ENCODE measurements at places on chromosomes 7 and 10. TPM values are rescaled to one million over a fixed set of nuclear protein-coding genes. Genes with fewer than 3 reads are reported as not detected.
A peak's percentile ranks its signal among the peaks of the same experiment; 100 is the strongest.

- no peak overlapping the region for H3K27ac ChIP-seq
- no peaks in the 10 kb centered on the region for H3K36me3 ChIP-seq
- H3K27me3 ChIP-seq = no peaks in the 10 kb centered on the region
- no peaks in the 10 kb centered on the region for H3K4me1 ChIP-seq
- DNase-seq = no peak
Observed at GRCh38 chr7:95101422-95101821, 194.0 kb downstream of the PPP1R9A start.

DNA sequence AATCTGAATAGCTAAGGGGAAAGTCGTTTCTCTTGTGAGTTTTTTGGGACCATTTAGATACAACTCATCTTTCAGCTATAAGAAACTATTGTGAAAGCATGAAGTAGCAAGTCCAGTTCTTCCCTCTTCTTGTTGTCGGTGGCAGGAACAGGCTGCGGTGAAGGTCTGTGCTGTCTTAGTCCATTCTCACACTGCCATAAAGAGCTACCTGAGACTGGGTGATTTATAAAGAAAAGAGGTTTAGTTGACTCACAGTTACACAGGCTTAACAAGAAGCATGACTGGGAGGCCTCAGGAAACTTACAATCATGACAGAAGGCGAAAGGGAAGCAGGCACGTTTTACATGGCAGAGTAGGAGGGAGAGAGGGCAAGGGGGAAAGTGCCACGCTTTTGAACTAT is 261.8 kb downstream of the GATA3 start:
- H3K4me1 ChIP-seq = no peaks in the 10 kb centered on the region
- H3K27me3 ChIP-seq = no peaks in the 10 kb centered on the region
- H3K27ac ChIP-seq = no peak overlapping the region
- H3K36me3 ChIP-seq = no peaks in the 10 kb centered on the region

- H3K4me3 ChIP-seq = peak overlapping the region; percentile 75
- peaks cover 57% of the 10 kb centered on the region for H3K36me3 ChIP-seq
- H3K27ac ChIP-seq = peak overlapping the region; percentile 56
- no peak for DNase-seq
- H3K27me3 ChIP-seq = no peaks in the 10 kb centered on the region
Observed at GRCh38 chr7:99392659-99393354, 15.6 kb downstream of the PDAP1 start.

GRCh38 chr7:107581387-107582013 is 1.5 kb downstream of the BCAP29 start:
- peaks cover 19% of the 10 kb centered on the region for H3K36me3 ChIP-seq
- H3K4me3 ChIP-seq = peak overlapping the region; percentile 88
- H3K4me1 ChIP-seq = peaks cover 39% of the 10 kb centered on the region

DNA sequence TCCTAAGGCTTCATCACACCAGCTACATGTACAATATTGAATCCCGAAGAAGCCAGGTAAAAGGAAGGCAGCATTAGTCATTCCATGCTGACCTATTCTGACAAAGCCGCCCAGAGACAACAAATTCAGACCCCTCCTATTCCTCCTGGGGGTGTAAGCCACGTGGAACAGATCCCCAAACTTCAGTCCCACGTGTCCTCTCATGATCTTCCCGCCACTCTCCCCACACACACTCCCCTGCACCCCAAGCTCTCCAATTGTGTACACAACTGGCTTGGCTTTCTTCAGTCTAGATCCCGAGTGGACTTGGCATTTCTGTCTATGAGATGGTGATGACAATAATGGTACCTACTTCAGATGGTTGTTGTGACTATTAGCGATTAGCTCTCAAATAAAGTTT is 8.6 kb downstream of the PDE6C start:
- H3K27ac ChIP-seq = no peak overlapping the region
- H3K27me3 ChIP-seq = no peaks in the 10 kb centered on the region
- no peaks in the 10 kb centered on the region for H3K4me1 ChIP-seq
- no peaks in the 10 kb centered on the region for H3K36me3 ChIP-seq

DNA sequence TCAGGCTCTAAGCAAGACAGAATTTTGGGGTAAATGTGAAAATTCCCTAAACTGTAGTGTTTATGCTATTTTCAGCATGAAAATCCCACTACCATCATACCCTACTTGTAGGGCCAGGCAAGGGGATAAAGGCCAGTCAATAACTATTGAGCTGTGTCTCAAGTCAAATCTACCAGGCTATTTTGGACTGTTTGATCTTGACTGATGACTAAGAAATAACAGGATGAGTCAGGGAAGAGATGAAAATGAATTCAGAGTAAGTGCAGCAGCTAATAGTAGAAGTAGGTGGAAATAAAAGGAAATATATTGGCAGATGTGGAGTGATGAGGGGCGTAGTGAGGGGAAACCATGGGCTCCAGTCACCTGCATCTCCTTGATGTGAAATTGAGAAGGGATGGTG is 225.8 kb upstream of the PHYHIPL start:
- no peaks in the 10 kb centered on the region for H3K36me3 ChIP-seq
- no peak overlapping the region for H3K4me3 ChIP-seq
- DNase-seq = no peak

GRCh38 chr10:130994845-130995244 is 316.7 kb downstream of the TCERG1L start:
- H3K4me1 ChIP-seq = no peaks in the 10 kb centered on the region
- no peaks in the 10 kb centered on the region for H3K36me3 ChIP-seq
- H3K27me3 ChIP-seq = no peaks in the 10 kb centered on the region
- DNase-seq = no peak
- H3K4me3 ChIP-seq = no peak overlapping the region
- H3K27ac ChIP-seq = no peak overlapping the region

The HYAL4 gene
- total RNA-seq = not detected

The ARHGAP22 gene
- 15.4 TPM for total RNA-seq

- no peaks in the 10 kb centered on the region for H3K4me1 ChIP-seq
- H3K27ac ChIP-seq = no peak overlapping the region
- no peak overlapping the region for H3K4me3 ChIP-seq
- DNase-seq = no peak
- H3K36me3 ChIP-seq = no peaks in the 10 kb centered on the region
- no peaks in the 10 kb centered on the region for H3K27me3 ChIP-seq
Observed at GRCh38 chr7:34048445-34048844, 143.1 kb downstream of the BMPER start.

The LOXL4 gene
- total RNA-seq = 15.4 TPM

- H3K27ac ChIP-seq = no peak overlapping the region
- H3K27me3 ChIP-seq = no peaks in the 10 kb centered on the region
- no peak overlapping the region for H3K4me3 ChIP-seq
- no peak for DNase-seq
- no peaks in the 10 kb centered on the region for H3K36me3 ChIP-seq
Observed at GRCh38 chr7:77254429-77254828, 54.8 kb upstream of the FGL2 start.

GRCh38 chr10:130371156-130371555 is 235.0 kb downstream of the GLRX3 start:
- H3K4me1 ChIP-seq = no peaks in the 10 kb centered on the region
- DNase-seq = no peak
- no peak overlapping the region for H3K4me3 ChIP-seq
- no peaks in the 10 kb centered on the region for H3K36me3 ChIP-seq

- no peak for DNase-seq
- H3K4me1 ChIP-seq = peaks cover 12% of the 10 kb centered on the region
- H3K4me3 ChIP-seq = peak overlapping the region; percentile 74
- no peak overlapping the region for H3K27ac ChIP-seq
- no peaks in the 10 kb centered on the region for H3K27me3 ChIP-seq
- H3K36me3 ChIP-seq = no peaks in the 10 kb centered on the region
Observed at GRCh38 chr10:35639021-35639727, 2.9 kb downstream of the FZD8 start.

- no peaks in the 10 kb centered on the region for H3K4me1 ChIP-seq
- no peaks in the 10 kb centered on the region for H3K27me3 ChIP-seq
- no peak overlapping the region for H3K4me3 ChIP-seq
- H3K27ac ChIP-seq = no peak overlapping the region
- H3K36me3 ChIP-seq = peaks cover 3% of the 10 kb centered on the region
Observed at GRCh38 chr7:154985230-154985629, 17.7 kb downstream of the PAXIP1 start.

The CALHM2 gene
- 98.4 TPM for total RNA-seq

The NPSR1 gene
- not detected for total RNA-seq

DNA sequence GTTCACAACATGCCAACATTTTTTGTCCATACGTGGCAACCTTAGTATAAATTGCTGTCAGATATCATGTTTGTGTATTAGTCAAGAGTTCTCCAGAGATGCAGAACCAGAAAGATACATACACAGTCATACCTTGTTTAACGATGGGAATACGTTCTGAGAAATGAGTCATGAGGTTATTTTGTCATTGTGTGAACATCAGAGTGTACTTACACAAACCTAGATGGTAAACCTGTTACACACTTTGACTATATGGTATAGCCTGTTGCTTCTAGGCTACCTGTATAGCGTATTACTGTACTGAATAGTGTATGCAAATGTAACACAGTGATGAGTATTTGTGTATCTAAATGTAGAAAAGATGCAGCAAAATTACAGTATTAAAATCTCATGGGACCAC is 22.3 kb downstream of the ZNF518A start:
- no peak for DNase-seq
- peaks cover 47% of the 10 kb centered on the region for H3K36me3 ChIP-seq
- no peaks in the 10 kb centered on the region for H3K27me3 ChIP-seq
- no peaks in the 10 kb centered on the region for H3K4me1 ChIP-seq
- H3K27ac ChIP-seq = no peak overlapping the region

DNA sequence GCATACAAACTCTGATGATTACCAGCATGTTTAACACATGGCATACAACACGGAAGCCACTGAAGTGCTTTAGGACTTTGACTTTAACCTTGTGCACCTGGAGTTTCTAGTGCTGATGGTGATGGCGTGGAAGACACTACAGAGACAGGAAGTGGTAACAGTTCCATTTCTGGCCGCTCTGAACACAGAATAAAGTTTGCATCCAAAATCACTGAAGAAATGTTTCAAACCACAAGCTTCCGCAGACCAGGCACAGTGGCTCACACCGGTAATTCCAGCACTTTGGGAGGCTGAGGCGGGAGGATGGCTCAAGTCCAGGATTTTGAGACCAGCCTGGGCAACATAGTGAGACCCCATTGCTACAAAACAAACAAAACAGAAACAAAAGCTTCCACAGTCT is 40.3 kb upstream of the TNPO3 start:
- H3K36me3 ChIP-seq = no peaks in the 10 kb centered on the region
- no peaks in the 10 kb centered on the region for H3K4me1 ChIP-seq
- no peaks in the 10 kb centered on the region for H3K27me3 ChIP-seq
- DNase-seq = no peak

DNA sequence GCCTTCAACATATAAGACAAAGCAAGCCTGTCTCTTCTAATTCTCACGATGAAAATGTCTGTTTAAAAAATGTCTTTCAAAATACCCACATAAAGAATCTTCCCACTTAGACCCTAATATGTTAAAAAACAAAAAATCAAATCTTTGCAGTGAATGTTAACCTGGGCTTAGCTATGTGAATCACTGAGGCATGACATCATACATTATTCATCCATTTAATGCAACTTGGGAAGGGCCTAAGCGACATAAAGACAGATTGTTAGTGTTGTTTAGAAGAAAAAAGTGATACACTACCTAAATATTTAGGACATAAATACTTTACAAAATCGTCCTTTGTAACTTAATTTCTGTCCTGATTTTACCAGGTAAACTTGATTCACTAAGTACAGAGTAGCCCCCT is 648.5 kb upstream of the NRP1 start:
- H3K27me3 ChIP-seq = no peaks in the 10 kb centered on the region
- no peak overlapping the region for H3K27ac ChIP-seq
- no peak overlapping the region for H3K4me3 ChIP-seq
- DNase-seq = no peak

GRCh38 chr7:82810558-82811259 is 352.0 kb downstream of the PCLO start:
- H3K4me3 ChIP-seq = no peak overlapping the region
- DNase-seq = no peak
- H3K27ac ChIP-seq = no peak overlapping the region
- H3K27me3 ChIP-seq = no peaks in the 10 kb centered on the region
- H3K4me1 ChIP-seq = no peaks in the 10 kb centered on the region

DNA sequence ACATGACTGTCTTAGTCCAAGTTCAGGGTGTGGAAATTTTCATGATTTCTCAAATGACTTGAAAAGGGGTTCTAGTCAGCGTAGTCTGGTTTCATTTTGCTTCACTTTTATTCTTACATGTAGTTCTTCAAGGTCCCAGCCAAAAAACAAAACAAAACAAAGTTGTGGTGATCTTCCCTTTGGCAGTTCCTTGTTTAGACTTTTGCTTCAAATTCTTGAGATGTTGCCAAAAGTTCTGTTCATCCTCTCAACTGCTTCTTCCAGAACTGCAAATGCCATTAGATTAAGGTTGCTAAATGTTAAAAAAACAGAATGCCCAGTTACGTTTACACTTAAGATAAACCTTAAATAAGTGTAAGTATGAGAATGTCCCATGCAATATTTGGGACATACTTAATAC is 370.8 kb upstream of the LRRTM3 start:
- H3K27ac ChIP-seq = no peak overlapping the region
- H3K27me3 ChIP-seq = no peaks in the 10 kb centered on the region
- no peaks in the 10 kb centered on the region for H3K36me3 ChIP-seq
- no peak for DNase-seq

All from thoracic aorta (tissue), 2 donors.